ENCODE measurements at places on chromosomes 2 and 18. TPM values are rescaled to one million over a fixed set of nuclear protein-coding genes. Genes with fewer than 3 reads are reported as not detected.

GRCh38 chr18:79760881-79761280, 36.9 kb upstream of the KCNG2 start:
- no peak for DNase-seq

DNA sequence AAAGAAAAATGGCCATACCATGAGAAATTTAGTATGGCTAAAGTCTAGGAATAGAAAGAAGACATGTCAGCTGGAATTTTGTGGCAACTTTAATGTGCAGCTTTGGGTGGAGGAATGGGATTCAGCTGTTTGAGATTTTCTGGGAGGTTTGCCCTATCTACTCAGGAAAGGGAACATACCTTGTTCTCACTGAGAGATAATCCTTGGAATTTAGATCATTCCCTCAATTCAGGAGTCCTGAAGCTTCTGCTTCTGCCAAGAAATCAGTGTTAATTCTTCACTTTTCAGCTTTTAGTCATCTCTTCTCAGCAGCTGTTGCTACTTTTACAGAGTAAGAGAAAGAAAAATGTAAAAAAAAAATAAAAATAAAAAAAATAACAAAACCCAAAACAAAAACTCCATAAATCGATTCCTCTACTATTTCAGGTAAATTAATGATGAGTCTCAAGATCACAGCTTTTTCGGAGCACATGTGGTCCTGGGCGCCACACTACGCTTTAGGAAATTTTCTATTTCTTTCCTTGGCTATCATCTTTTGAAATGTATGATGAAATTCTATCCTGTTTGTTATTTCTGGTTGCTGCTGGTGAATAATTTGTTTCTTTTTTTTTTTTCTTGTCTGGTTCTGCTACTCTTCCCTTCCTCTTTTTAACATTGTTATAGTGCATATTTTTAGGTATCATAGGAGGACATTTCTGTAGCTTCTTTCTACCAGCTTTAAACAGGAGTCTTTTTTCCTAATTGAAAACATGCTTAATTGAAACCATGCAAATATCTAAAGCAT, 18.9 kb upstream of the BAZ2B start:
- DNase-seq, result no peak

GRCh38 chr2:234951664-234952269, at the start of gene SH3BP4:
Gene SH3BP4, plus strand, starts transcription at chr2:234952017. Its CDS starts 82,986 bp downstream, at chr2:235035003.
- DNase-seq, result no peak

GRCh38 chr2:137986268-137986667, 22.0 kb downstream of the HNMT start:
- DNase-seq, result no peak

DNA sequence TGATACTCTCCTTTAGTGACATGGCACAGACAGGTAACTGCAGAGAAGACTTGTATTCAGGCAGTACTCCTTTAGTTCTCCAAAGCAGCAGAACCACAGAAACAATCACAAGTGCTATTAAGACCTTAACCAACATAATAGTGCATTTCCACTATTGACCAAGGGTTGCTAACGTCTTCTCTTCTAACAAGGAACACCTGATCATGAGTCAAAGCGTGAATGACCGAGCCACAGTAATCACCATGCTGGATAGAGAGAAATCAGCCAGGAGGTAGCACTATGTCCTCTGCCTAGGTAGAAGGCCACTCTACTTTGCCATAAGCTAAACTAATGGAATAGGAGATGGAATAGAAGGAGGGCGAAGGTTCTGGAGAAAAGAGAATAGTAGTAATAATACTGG, 161.0 kb downstream of the ANKRD44 start:
- DNase-seq, result no peak

The KCNE4 gene
- not detected for total RNA-seq

The BABAM2 gene
- 42.9 TPM for total RNA-seq

The ITPRIPL1 gene
- total RNA-seq, result 27.8 TPM
